Muscle of arm (tissue), 14 donors: ENCODE measurements at places on chromosomes 5 and 9. TPM values are rescaled to one million over a fixed set of nuclear protein-coding genes. Genes with fewer than 3 reads are reported as not detected.

The ADRA1B gene
- polyA plus RNA-seq = 0.38 TPM

The CD274 gene
- polyA plus RNA-seq = not detected

DNA sequence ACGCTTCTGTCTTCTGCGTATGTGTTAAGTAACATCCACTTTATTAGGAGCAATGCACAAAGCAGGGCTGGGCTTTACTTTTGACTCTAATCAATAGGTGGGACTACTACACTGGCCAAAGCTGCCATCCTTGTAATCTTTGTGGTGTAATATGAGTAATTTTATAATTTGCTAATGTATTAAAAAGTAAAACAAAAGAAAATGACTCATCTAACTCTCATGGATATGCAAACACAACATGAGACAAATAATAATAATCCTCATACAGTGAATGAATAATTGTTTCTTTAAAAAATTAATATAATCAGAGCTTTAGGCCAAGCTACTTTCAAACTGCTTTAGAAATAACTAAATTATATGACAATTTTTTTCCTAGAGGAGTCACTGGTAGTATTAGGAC lies 90.7 kb downstream of the NR3C1 start:
- no peak for DNase-seq

DNA sequence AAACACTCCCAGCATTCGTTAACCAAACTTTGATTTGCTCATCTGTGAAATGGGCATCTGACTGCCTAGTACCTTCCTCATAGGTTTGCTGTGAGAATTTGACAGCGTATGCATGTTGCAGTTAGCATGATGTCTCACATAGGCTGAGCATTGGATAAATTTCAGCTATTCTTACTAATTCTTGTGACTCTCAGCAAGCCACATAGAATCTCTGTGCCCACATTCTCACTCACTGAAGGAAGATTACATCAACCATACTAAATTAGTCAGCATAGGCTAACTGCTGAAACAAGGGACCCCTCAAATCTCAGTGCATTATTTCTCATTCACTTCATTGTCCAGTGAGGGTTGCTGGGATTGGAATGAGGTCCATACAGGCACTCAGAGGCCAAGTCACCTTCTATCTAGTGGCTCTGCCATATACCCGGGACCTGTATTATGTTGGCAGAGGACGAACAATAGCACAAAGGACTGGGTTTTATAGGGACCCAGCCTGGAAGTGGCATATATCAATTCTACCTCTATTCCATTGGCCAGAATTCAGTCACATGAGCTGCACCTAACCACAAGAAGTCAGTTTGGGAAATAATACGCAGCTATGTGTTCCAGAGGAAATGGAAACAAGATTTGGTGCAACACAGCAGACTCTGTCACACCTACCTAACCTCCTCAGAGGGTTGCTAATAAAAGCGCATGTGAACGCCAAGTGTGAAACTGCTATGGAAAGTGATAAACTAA lies 4.2 kb upstream of the PTGER4 start:
- DNase-seq = no peak

GRCh38 chr9:68458918-68459317 lies 81.8 kb downstream of the TMEM252 start:
- DNase-seq = no peak

DNA sequence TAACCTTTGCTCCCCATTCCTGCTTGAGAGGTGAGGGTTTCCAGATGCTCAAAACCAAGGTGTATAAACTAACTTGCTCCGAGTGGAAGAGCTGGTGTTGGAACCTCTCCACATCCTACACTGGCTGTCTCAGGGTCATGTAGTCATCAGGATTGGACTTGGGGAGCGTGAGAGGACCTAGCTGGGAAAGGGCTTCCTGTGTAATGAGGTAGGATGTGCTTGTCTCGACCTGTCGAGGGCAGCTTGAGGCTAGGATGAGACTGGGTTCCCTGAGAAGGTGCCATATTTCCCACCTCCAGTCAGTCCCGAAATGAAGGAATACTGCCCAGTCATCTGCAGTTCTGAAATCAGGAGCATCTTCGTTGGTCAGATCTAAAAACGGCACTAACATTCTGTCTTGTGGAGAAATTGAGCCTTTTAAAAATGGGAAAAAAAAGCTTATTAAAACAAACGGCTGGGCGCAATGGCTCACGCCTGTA lies 1.3 kb downstream of the CCNI2 start:
- no peak for DNase-seq
